ENCODE measurements at places on chromosomes 5 and 9.

DNA sequence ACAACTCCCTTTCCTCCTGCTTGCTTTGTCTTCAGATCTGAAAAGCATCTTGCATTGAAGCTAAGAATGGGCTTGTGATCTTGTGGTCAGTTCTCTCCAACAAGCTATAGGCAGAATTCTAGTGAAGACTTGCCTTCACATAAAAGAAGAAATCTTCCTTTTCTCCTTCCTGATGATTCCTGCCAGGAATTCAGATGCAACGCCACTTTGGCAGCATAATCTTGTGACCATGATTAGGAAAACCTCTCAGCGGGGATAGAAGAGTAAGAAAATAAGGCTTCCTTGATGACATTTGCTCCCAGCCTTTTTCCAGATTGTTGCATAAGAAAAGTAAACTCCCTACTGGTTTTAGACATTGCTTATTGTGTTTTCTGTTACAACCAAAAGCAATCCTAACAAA is 73.4 kb downstream of the TMEM167A start:
- no peak for DNase-seq

DNA sequence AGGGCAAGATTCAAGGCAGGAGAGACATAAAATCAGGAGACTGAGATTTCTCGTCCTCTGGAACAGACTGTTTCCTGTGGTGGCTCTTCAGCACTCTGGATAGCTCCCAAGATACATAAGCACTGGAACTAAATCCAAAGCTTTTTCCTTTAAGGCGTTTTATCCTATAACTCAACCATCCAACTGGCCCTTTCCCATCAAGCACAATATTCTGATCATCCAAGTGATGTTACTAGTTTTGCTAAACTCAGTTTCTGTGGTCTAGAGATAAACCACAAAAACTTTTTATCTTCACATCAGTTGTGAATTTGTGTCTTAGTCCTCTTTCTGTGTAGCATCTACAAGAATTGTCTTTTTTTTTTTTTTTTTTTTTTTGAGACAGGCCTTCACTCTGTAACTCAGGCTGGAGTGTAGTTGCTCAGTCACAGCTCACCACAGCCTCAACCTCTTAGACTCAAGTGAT is 299.4 kb downstream of the COX7C start:
- DNase-seq = peak; percentile 63

- DNase-seq = no peak
These were observed 87.2 kb downstream of the TLE4 start for GRCh38 chr9:79658926-79659325.

GRCh38 chr5:172044631-172045314 is 38.3 kb upstream of the FBXW11 start:
- DNase-seq = no peak

DNA sequence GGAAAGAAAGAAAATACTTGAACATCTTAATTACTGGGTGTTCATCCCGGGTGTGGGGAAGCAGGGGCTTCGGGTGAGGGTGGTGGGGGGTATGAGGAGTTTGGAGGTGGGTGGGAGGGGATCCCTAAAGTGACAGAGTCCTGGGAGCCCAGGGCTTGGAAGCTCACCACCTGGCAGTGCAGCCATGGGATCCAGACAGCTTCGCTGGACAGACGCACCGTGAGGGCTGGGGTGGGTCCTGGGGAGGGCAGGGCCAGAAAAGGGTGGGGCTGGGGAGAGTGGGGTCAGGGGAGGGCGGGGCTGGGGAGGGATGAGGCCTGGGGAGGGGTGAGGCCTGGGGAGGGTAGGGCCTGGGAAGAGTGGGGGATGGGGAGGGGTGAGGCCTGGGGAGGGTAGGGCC is 127.5 kb upstream of the LPCAT1 start:
- DNase-seq = no peak

DNA sequence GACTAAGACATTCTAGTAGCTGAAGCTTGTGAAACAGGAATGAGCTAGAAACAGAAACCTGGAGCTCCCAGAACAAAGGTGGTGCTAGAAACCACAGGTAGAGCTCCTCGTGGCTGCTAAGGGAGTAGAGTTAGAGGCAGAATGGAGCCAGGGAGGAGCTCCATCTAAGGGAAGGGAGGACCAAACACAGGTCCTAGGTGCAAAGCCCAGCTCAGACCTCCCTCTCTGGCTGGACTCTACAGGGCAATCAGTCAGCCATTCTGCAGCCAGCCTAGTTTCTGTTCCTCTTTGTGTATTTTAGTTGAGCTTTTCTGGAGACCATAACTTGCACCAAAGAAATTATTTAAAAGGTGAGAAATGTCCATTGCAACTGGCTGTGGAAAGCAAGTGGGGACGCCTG is 70.4 kb downstream of the CRB2 start:
- no peak for DNase-seq

DNA sequence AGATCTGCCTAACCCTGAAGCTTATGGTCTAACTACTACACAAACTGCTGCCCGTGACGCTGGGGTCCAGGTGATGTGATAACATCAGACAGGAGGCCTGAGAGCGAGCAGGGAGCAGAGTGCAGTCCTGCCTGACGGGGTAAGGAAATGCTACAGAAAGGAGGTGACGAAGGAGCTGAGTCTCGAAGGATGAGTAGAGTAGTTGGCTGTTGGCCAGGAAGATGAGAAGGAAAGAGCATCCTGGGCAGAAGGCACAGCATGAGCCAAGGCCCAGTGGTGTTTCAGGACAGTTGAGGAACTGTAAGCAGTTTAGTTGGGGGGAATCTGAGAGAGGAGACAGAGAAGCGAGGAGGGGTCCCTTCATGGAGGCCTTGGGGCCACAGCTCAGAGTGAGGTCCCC is 136.0 kb upstream of the TBC1D2 start:
- no peak for DNase-seq

- peak; percentile 3 for DNase-seq
These were observed 165.3 kb downstream of the TMEM167A start for GRCh38 chr5:82911910-82912309.

DNA sequence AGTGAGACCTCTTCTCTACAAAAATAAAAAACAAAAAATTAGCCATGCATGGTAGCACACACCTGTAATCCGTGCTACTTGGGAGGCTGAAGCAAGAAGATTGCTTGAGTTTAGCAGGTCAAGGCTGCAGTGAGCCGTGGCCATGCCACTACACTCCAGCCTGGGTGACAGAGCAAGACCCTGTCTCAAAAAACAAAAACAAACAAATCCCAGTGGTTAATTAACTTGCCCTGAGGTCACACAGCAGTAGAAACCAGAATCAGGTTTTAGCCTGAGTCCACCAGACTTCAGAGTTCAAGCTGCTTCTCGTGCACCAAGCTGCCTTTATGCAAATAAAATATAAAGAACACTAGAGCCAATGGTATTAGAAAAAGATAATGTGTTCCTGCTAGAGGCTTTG is 169.7 kb downstream of the GOLPH3 start:
- DNase-seq = no peak

- no peak for DNase-seq
These were observed 204.2 kb downstream of the ARHGAP26 start for GRCh38 chr5:142974409-142974808.

GRCh38 chr5:43192558-43193180 is 644 bp downstream of the NIM1K start:
- DNase-seq = peak; percentile 7

DNA sequence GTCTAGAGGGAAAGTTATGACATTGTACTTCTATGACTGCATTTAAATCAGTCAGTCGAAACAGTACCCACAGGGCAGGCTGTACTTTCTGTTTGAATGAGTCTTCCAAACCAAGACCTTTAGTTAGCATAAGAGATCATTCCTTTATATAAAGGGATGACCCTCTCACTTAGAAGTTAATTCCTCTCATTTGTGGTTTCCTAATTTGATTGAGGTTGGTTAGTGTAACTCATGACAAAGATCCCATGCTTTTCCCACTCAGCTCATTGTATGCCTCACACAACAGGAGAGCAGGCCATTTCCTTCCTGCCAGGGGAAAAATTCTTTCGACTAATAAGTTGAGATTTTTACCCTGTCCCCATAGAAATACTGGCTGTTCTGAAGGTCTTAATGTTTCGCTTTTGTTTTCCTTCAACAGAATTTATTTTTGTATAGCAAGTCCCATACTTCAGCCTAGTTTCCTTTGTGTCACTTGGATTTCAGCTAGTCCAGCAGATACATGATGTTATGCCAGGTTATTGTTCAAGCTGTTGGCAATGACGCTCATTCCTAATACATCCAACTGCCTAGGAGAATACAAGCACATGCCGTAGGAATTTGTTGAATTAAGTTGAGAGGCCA is 500.7 kb downstream of the SPATA31D1 start:
- no peak for DNase-seq

GRCh38 chr5:65916636-65917035 is 9.7 kb upstream of the ERBIN start:
- no peak for DNase-seq

- no peak for DNase-seq
These were observed 2.4 kb upstream of the ZBTB43 start for GRCh38 chr9:126802318-126803059.

DNA sequence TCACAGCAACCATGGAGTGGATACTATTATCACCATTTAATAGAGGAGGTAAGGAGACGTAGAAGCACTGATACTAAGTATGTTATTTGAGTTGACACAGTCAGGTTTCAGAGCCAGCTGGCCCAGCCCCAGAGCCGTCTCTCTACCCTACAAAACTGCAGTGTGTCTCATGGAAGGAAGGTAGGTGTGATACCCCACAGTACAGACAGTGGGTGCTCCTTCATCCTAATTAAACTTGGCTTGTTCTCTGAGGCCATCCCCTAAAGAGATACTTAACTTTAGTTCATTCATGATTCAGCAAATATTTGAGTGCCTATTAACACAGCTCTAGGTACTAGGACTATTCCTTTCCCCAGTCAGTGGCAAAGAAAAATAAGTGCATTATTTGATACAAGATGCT is 22.6 kb downstream of the PIP5K1B start:
- no peak for DNase-seq

DNA sequence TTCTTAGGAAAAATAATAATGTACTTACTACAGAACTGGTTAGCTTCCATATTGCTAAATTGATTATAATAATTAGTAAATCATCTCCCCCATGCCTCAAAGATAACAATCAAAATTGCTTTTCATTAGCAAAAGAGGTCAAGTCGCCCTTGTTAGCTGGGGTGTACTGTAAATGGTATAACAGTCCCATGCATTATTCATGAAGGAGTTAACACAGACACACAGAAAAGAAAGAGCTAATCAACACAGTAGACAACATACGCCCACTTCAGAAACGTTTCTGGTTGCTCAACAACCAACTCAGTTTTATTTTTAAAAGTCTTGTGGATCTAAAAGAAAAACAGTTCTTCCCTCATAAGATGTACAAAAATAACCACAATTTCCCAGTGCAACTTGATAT is 100.2 kb downstream of the MPDZ start:
- no peak for DNase-seq

GRCh38 chr9:69577123-69577522 is 95.0 kb downstream of the APBA1 start:
- no peak for DNase-seq

- no peak for DNase-seq
These were observed 971 bp downstream of the PHYKPL start for GRCh38 chr5:178231539-178232123.

DNA sequence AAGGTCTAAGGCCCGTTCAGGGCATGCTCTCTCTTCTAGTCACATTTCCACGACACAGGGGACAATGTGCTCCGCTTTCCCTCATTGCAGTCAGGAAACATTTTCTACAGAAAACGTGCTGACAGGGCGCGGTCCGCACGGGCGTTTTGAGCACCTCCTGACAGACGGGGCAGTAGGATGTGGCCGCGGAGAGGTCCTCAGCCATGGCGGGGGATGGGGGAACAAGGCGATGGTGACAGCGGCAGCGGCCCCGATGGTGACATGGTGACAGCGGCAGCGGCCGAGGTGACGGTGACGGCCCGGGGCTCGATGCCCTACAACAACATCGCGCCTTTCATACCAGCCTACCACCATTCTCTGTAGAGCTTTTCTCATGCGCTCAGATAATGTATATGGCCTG is 4.1 kb downstream of the PLPP1 start:
- no peak for DNase-seq

GRCh38 chr9:2722715-2723114 is 5.4 kb downstream of the KCNV2 start:
- DNase-seq = peak; percentile 2

GRCh38 chr9:110799396-110799795 is 130.8 kb downstream of the MUSK start:
- no peak for DNase-seq

DNA sequence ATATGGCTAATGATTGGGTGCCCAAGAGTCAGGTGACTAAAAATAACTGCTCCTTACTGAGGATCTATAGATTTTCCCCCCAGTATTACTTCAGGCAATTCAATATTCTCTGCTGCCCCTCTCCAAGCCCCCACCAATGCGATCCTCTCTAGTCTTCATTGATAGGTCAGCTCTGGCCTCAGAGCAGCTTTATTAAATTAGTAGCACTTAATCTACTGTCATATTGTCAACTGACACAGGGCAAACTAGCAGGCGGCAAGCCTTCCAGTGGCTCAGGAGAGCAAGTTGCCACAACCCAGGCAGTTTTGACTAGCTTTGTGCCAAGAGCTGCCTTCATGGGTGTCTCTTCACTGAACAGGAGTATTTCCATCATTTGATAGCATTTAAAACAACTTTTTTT is 462.9 kb downstream of the BNC2 start:
- no peak for DNase-seq

DNA sequence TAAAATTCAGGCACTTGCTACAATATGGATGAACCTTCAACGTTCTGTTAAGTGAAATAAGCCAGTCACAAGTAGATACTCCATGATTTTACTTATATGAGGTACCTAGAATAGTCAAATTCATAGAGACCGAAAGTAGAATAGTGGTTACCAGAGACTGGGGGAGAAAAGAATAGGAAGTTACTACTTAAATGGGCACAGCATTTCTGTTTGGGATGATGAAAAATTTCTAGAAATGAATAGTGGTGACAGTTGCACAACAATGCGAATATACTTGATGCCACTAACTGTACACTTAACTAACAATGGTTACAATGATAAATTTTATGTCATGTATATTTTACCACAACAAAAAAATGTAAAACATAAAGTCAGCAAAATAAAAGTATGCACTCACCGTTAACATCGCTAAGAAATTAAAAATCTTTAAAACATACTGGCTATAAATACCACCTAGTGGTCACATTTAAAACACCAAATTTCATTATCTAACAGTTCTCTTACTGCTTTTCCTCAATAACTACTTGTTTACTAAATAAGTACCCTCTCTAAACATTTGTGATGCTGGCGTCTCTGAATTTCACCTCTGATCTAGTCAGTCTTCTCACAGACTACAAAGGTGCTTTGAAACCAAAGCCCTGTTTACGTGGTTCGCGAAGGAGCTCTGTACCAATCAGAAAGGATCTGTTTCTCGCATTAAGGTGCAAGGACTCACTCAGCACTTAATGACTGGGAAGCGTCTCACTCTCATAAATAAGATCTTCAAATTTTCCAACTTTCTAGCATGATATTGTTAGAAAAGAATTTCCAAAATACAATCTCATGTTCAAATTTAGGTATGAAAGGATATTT is 22.7 kb downstream of the KIF3A start:
- peak; percentile 83 for DNase-seq

GRCh38 chr5:1246711-1247431 is 21.7 kb downstream of the SLC6A18 start:
- DNase-seq = peak; percentile 18

GRCh38 chr9:108860354-108860753 is 1.7 kb upstream of the ACTL7A start:
- no peak for DNase-seq

Data from activated CD4-positive, alpha-beta T cell treated with anti-CD3 and anti-CD28 coated beads, Interleukin-10, Interleukin-2, amounts not matched to agents 100 ng/mL and 50 ng/mL, durations not matched to agents 16 hours and 8 hours (primary cell).